ENCODE measurements at places on chromosomes 3 and 15. TPM values are rescaled to one million over a fixed set of nuclear protein-coding genes. Genes with fewer than 3 reads are reported as not detected.

DNA sequence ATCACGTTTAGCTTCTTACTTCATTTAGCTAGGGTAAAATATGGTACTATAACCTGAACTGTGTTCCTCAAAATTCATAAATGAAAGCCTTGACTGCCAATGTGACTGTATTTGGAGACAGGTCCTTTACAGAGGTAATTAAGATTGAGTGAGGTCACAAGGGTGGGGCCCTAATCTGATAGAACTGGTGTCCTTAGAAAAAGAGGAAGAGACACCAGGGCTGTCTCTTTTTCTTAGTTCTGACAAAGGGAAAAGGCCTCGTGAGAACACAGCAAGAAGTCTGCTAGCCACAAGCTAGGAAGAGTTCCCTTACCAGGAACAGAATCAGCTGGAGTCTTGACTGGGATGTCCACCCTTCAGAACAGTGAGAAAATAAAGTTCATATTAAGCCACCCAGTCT, 162.7 kb downstream of the GMNC start:
- peaks cover 7% of the 10 kb centered on the region for H3K4me1 ChIP-seq
- no peak for DNase-seq
- H3K36me3 ChIP-seq: no peaks in the 10 kb centered on the region
- H3K4me3 ChIP-seq: no peak overlapping the region

DNA sequence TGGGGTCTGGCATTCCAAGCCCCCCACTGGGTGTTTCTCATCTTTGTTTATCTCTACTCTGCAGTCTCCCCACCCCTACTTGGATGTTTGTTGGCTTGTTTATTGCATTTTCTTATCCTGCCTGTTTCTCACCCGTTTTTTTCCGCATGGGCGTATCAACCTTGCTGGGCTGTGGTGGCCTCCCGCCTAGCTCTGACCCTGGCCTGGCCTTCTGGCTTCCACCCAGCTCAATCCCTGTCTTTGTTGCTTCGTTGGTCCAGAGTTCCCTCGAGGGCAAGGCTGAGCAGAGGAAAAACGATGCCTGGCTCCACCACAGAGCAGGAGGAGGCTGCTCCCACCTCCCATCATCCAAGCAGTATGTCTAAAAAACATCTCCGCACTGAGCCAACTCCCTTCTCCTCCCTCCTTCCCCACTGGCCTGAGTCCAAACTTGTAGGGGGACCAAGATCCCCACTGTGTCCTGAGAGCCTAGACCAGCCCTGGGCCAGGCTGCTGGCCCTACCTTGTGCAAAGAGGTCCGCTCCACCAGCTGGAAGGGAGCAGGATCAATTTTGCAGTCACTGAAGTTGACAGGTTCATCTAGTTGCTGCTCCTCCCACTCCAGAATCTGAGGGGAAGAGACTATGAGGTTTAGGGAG, 9.8 kb downstream of the CLCN2 start:
- no peak overlapping the region for H3K4me3 ChIP-seq
- DNase-seq: no peak
- H3K4me1 ChIP-seq: no peaks in the 10 kb centered on the region

PIERCE2 gene
- 3.9 TPM for total RNA-seq

GUCA1C gene
- not detected for total RNA-seq

- DNase-seq: no peak
- H3K36me3 ChIP-seq: no peaks in the 10 kb centered on the region
- H3K4me1 ChIP-seq: no peaks in the 10 kb centered on the region
- H3K27ac ChIP-seq: no peak overlapping the region
- no peaks in the 10 kb centered on the region for H3K27me3 ChIP-seq
- H3K4me3 ChIP-seq: no peak overlapping the region
Observed at GRCh38 chr15:58966698-58967097, 20.8 kb upstream of the RNF111 start.

DNA sequence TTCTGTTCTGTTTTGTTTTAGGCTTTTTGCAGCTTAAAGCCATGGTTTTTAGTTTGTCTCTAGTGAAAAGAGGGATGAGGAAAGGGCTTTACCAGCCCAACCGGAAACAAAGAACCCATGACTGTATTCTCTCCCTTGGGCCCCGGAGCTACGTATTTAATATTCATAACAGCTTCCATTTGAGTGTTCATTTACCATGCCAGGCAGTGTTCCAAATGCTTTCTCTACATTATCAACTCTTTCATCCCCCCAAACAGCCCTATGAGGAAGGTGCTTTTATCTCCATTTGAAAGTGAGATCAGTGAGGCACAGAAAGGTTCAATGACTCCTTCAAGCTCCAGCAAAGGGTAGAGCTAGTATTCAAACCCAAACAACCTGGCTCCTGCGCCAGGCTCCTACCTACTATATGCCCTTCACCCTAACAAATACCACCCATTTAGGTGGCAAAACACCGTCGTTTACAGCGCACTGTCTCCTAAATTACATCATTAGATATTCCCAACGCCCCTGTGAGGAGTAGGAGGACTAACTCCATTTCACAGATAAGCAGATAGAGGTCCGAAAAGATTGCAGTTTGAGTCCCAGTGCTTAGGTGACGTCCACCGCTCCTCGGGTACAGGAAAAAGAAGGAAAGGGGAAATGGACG, 27.9 kb downstream of the GTPBP8 start:
- peak; percentile 19 for DNase-seq
- peaks cover 9% of the 10 kb centered on the region for H3K4me1 ChIP-seq
- H3K27me3 ChIP-seq: no peaks in the 10 kb centered on the region
- peak overlapping the region; percentile 89 for H3K4me3 ChIP-seq
- H3K27ac ChIP-seq: peak overlapping the region; percentile 87

GRCh38 chr3:51311055-51311454, 74.0 kb upstream of the MANF start:
- H3K4me3 ChIP-seq: no peak overlapping the region
- H3K27me3 ChIP-seq: no peaks in the 10 kb centered on the region
- H3K27ac ChIP-seq: no peak overlapping the region
- H3K36me3 ChIP-seq: peaks cover 8% of the 10 kb centered on the region
- peaks cover 7% of the 10 kb centered on the region for H3K4me1 ChIP-seq

DNA sequence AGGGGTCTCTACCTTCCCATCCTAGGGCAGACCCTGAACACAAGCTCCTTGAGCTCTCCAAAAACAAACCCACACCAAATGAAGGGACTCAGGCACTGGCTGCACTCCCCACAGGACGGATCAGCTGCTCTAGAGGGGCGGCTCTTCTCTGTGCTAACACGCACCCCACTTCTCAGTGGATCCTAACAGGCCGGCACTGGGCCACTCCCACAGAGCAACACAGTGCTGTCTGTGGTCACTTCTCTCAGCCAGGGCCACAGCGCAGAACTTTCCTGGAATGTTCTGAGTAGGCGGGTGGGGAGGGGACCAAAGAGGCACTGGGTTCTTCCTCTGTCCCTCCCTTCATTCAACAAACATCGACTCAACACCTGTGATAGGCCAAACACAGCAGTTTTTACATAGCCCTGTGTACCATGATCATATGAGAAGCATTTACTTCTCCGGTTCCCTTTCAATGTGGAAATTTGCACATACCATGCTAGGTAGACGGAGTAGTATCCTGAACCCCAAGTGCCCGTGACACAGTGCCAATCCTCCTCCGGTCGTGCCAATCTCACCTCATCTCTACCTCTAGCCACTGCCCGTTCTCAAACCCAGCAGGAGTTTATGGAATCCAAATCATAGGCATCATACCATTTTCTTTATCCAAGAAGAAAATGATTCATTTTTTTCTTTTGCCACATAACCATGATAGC, 98.1 kb downstream of the LRIG1 start:
- DNase-seq: no peak
- H3K4me3 ChIP-seq: no peak overlapping the region
- peaks cover 13% of the 10 kb centered on the region for H3K36me3 ChIP-seq
- peaks cover 38% of the 10 kb centered on the region for H3K4me1 ChIP-seq
- H3K27me3 ChIP-seq: no peaks in the 10 kb centered on the region
- peak overlapping the region; percentile 64 for H3K27ac ChIP-seq

- no peak overlapping the region for H3K4me3 ChIP-seq
- no peaks in the 10 kb centered on the region for H3K36me3 ChIP-seq
- peaks cover 46% of the 10 kb centered on the region for H3K4me1 ChIP-seq
- no peak overlapping the region for H3K27ac ChIP-seq
- no peak for DNase-seq
Observed at GRCh38 chr15:63194302-63194701, 4.9 kb downstream of the RAB8B start.

MKRN2OS gene
- not detected for total RNA-seq

DNA sequence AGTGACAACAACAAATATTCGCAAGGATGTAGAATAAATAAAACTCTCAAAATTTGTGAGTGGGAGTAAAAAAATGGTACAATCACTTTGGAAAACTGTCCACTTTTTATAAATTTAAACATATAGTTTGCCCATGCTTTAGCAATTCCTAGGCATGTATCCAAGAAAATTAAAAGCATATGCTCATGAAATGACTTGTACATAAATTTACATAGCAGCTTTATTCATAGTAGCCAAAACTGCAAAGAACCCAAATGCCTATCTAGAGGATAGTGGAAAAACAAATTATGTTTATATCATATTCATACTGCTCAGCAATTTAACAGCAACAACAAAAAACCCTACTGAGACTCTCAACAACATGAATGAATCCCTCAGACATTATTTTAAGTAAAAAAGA, 363.6 kb upstream of the CCDC54 start:
- peaks cover 4% of the 10 kb centered on the region for H3K36me3 ChIP-seq
- no peak overlapping the region for H3K4me3 ChIP-seq
- H3K4me1 ChIP-seq: no peaks in the 10 kb centered on the region
- no peaks in the 10 kb centered on the region for H3K27me3 ChIP-seq
- no peak for DNase-seq

CASR gene
- total RNA-seq: not detected

GRCh38 chr3:142112601-142113000, 36.7 kb downstream of the TFDP2 start:
- no peak overlapping the region for H3K27ac ChIP-seq
- no peak for DNase-seq
- H3K4me1 ChIP-seq: peaks cover 6% of the 10 kb centered on the region
- no peaks in the 10 kb centered on the region for H3K36me3 ChIP-seq
- H3K27me3 ChIP-seq: no peaks in the 10 kb centered on the region
